ENCODE measurements at places on chromosomes 3 and 15.

DNA sequence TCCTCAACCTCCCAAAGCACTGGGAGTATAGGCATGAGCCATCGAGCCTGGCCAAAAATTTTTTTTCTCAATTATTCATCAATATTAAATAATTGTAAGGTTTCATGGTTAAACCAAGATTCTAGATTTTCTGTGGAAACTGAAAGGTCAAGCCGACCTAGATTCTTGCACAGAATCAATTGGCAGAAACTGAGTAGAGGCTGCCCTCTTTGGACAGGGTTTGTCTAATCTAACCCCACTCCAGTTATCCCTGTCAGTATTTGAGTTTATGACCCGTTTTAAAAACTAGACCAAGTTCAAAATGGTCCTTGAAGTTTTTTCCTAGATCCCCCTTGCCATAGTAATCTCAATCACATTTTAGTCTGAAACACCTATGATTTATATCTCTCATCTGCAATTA is 8.6 kb upstream of the ADAM10 start:
- no peak for DNase-seq

GRCh38 chr3:31848163-31848818 is 132.8 kb downstream of the OSBPL10 start:
- DNase-seq = no peak

GRCh38 chr3:148319161-148319915 is 378.4 kb upstream of the AGTR1 start:
- DNase-seq = no peak

DNA sequence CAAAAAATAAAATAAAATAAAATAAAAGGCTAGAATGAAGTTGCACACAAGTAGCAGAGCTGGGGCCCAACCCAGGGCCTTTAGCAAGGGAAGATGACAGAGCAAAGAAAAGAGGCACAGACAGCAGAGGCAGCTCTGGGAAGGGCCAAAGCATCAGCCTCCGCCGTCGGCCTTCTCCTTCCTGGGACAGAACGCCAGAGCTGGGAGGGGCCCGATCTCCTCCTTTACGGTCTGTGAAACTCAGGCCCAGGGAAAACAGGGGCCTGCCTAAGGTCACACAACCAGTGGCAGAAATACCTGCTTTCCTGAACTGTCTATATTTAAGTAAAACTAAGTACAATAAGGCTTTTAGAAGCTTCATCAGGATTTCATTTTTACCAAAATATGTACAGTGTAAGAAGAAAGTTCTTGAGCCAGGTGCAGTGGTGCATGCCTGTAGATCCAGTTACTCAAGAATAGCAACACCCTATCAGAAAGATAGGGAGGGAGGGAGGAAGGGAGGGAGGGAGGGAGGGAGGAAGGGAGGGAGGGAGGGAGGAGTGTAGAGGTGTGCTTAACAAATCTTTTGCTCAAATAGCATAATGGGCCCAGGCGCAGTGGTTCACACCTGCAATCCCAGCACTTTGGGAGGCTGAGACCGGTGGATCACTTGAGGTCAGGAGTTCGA is 43.0 kb upstream of the MUC4 start:
- no peak for DNase-seq

DNA sequence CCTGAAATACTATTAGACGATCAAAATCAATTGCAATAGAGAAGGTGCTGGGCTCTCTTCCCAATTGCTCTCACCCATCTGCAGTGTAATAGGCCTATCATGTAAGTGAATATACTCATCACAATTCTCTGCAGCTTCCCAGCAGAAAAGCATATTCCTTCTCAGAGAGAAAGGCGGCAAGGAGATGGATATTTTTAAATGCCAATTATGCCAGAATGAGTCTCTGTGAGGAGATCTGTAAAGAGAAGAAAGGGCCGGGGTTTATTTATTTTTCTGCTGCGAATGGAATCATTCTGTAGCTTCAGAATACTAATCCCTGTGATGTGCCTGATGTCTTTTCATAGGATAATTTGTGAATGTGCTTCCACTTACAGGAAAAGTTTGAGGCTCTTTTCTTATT is 112.0 kb downstream of the APBA2 start:
- no peak for DNase-seq

- no peak for DNase-seq
These were observed 169.5 kb downstream of the PLD1 start for GRCh38 chr3:171640520-171641412.

DNA sequence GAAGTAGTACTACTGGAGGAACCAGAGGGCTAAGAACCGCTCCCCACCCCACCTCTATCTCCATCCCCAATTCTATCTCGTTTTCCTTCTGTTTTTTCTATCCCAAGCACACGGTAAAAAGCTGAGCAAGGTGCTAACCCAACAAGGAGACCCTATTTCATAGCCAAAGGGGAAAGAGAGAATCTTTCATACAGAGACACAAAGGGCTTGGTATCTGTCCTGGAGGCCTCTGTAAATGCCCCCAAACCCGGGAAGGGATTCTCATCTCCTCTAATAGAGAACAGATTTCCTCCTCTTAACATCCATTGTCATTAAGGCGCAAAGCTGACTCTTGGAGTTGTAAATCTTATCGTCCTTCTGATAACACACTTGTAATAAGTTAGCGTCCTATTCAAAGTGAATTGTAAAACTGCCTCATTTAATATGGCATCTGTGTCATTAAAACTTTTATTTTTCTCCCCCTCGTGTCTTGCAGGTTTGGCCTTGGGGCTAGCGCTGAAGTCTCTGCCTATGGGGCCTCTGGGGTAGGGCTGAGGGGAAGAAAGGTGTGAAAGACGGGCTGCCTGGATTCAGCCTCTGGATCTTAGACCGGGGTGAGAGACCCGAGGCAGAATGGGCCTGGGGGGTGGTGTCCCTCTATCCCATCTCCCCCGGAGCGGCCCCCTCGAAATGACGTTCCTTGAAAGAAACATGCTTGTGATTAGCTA is 12.1 kb downstream of the NR2F2 start:
- peak; percentile 30 for DNase-seq

DNA sequence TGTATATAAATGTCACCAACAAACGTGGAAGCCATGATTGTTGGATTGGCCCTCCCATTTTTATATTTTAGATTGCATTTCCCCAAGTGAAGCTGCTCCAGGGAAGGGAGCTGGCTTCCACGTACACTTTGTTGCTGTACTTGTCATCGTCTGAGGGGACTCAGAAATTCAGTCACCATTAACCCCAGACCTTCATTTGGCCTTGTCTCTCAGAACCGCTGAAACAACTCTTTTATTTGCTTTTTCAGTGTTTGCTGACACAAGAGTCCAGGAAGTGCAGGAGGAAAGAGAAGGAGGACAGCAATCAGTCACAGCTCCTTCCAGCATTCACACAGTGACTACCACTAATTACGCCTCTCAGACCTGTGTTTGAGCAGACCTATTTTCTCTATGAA is 276.5 kb downstream of the TBL1XR1 start:
- no peak for DNase-seq

DNA sequence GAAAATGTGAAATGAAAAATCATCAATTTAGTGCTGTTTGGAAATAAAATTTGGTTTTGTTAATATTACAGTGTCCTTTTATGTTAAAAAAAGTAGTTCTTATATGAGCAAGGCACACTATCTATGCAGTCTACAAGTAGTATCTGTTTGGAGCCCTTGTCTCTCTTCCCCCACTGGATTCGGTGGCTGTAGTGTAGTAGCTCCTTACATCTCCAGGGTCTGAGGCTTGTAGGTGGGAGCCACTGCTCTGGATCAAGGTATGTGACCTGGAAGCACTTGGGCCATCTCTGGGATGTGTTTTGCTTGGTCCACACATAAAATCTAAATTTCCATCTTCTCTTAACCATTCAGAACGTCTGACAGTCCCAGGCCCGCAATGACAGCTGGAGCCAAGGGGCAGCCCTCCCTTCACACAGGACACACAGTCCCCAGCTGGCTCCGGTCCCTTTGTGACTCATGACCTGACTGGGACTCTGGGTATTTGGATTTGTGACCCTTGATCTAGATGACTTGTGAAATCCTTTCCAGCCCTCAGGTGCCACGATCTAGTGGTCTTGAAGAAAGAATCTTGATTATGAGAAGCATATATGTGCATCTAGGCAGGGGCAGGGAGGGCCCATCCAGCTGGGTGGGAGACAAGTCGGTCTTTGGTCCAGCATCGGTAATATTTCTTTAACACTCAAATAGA is 80.0 kb downstream of the USP13 start:
- DNase-seq = no peak

DNA sequence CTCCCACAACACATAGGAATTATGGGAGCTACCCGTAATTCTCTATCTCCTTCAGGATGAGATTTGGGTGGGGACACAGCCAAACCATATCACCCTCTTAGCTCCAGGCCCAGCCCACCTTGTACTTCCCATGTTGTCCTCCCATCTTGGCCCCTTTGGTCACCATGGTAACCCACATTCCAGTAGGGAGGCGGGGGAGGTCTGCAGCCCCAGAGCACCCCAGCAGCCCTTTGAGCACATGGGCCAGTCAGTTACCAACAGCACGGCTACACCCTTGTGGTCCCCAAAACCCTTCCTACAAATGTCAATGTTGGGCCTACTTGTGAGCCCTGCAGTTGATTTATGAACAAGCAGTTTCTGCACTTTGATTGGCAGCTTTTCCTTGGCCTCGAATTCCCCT is 84.5 kb downstream of the LRRK1 start:
- peak; percentile 30 for DNase-seq

GRCh38 chr15:51022206-51022605 is 72.5 kb downstream of the TNFAIP8L3 start:
- DNase-seq = no peak

GRCh38 chr3:189652042-189652441 is 20.9 kb downstream of the TP63 start:
- no peak for DNase-seq

Data from activated CD8-positive, alpha-beta memory T cell treated with anti-CD3 and anti-CD28 coated beads for 24 hours (primary cell).